ENCODE measurements at places on chromosomes 3 and 15. TPM values are rescaled to one million over a fixed set of nuclear protein-coding genes. Genes with fewer than 3 reads are reported as not detected.

- peaks cover 8% of the 10 kb centered on the region for H3K27me3 ChIP-seq
- no peak for DNase-seq
- H3K4me1 ChIP-seq = peaks cover 12% of the 10 kb centered on the region
- H3K36me3 ChIP-seq = no peaks in the 10 kb centered on the region
- no peak overlapping the region for H3K27ac ChIP-seq
Observed at GRCh38 chr15:99962006-99962561, 228.8 kb upstream of the LYSMD4 start.

GRCh38 chr3:17553080-17553479, 189.4 kb downstream of the TBC1D5 start:
- DNase-seq = no peak
- no peak overlapping the region for H3K4me3 ChIP-seq
- no peaks in the 10 kb centered on the region for H3K4me1 ChIP-seq
- no peak overlapping the region for H3K27ac ChIP-seq
- H3K27me3 ChIP-seq = no peaks in the 10 kb centered on the region

- H3K4me1 ChIP-seq = no peaks in the 10 kb centered on the region
- DNase-seq = no peak
- no peak overlapping the region for H3K27ac ChIP-seq
- no peak overlapping the region for H3K4me3 ChIP-seq
- no peaks in the 10 kb centered on the region for H3K27me3 ChIP-seq
Observed at GRCh38 chr3:3689601-3690375, 109.4 kb upstream of the LRRN1 start.

Gene TUSC7
- total RNA-seq = not detected

Gene DAPK2
- total RNA-seq = 23.5 TPM

Gene OSTN
- under 0.01 TPM for total RNA-seq

- H3K27me3 ChIP-seq = peaks cover 30% of the 10 kb centered on the region
- no peak overlapping the region for H3K4me3 ChIP-seq
- DNase-seq = no peak
- H3K4me1 ChIP-seq = peaks cover 6% of the 10 kb centered on the region
- H3K36me3 ChIP-seq = no peaks in the 10 kb centered on the region
Observed at GRCh38 chr3:169673521-169673920, 10.0 kb upstream of the MECOM start.

DNA sequence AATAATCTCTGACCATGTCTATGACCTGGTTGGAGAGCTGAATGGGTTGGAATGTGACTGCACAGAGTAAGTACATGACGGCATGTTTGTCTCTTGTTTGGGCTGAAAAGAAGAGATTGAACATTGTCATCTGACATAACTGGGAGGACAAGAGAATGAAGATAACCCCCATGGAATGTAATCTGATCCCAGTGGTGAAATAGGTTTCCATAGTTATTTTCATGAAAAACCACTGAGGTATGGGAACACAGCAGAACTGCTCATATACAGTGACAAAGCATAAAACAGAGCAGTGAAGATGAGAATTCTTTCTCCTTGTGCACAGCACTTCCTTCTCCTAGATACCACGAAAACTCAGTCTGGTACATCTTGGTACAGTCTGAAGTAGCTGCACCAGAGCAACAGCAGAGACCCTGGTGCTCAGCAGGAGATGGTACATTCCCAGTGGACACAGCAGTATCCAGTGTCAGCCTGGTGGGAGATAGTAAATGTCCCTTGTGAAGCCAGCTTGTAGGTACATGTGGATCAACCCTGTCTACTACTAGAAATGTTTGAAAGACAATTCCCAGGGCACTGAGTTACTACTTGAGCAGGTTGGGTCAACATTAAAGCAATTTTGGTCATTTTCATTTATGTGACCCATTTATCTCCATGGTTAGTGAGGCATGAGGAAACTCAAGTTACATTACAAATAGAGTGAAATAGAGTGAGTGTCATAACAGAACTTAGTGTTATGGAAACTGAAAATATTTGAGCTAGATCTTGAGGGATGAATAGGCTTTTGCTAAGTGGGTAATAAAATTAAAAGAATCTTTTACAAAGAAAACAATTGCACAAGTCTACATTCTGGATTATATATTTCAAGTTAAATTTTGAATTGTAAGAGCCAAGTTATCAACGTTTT, 178.3 kb downstream of the SUCNR1 start:
- no peaks in the 10 kb centered on the region for H3K27me3 ChIP-seq
- no peak overlapping the region for H3K4me3 ChIP-seq
- peak overlapping the region; percentile 80 for H3K27ac ChIP-seq

- H3K27me3 ChIP-seq = no peaks in the 10 kb centered on the region
- no peak overlapping the region for H3K4me3 ChIP-seq
- peaks cover 19% of the 10 kb centered on the region for H3K4me1 ChIP-seq
- no peaks in the 10 kb centered on the region for H3K36me3 ChIP-seq
- H3K27ac ChIP-seq = no peak overlapping the region
Observed at GRCh38 chr3:125433091-125433534, 58.0 kb upstream of the ZNF148 start.

DNA sequence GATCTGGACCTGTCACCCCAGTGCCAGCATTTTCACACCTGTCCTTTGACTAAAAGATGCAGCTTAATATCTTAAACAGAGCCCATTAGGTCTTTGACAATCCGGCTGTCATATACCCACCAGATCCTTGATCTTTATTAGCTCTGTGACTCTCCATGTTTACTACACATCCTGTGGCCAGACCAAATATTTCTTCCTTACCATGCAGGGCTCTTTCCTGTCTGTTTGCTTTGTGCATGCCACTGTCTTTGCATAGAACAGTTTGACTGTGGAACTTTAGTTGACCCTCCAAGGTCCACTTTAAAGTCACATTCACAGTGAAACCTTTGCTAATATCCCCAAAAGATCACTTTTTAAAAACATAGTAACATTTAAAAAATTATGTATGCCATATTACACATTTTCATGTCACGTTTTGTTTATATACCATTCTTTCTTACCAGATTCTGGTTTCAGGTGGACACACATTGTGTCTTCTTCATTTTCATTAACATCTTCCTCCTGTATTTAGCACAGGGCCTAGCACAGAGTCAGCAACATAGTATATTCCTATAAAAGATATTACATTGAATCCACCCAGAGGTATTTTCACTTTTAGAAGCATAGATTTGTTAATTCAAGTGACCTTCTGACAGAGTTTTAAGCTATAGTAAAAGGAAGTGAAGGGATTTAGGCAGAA, 95.8 kb downstream of the RAP2B start:
- H3K27me3 ChIP-seq = no peaks in the 10 kb centered on the region
- no peaks in the 10 kb centered on the region for H3K36me3 ChIP-seq
- peak overlapping the region; percentile 1 for H3K27ac ChIP-seq
- no peak overlapping the region for H3K4me3 ChIP-seq
- no peak for DNase-seq
- H3K4me1 ChIP-seq = peaks cover 16% of the 10 kb centered on the region

GRCh38 chr3:71991046-71991445, 206.1 kb upstream of the PROK2 start:
- H3K4me1 ChIP-seq = peaks cover 20% of the 10 kb centered on the region
- no peak overlapping the region for H3K27ac ChIP-seq
- no peaks in the 10 kb centered on the region for H3K36me3 ChIP-seq
- no peak overlapping the region for H3K4me3 ChIP-seq

- no peaks in the 10 kb centered on the region for H3K36me3 ChIP-seq
- H3K27me3 ChIP-seq = no peaks in the 10 kb centered on the region
- no peak for DNase-seq
- H3K27ac ChIP-seq = no peak overlapping the region
Observed at GRCh38 chr3:42289026-42289425, 23.0 kb upstream of the CCK start.

DNA sequence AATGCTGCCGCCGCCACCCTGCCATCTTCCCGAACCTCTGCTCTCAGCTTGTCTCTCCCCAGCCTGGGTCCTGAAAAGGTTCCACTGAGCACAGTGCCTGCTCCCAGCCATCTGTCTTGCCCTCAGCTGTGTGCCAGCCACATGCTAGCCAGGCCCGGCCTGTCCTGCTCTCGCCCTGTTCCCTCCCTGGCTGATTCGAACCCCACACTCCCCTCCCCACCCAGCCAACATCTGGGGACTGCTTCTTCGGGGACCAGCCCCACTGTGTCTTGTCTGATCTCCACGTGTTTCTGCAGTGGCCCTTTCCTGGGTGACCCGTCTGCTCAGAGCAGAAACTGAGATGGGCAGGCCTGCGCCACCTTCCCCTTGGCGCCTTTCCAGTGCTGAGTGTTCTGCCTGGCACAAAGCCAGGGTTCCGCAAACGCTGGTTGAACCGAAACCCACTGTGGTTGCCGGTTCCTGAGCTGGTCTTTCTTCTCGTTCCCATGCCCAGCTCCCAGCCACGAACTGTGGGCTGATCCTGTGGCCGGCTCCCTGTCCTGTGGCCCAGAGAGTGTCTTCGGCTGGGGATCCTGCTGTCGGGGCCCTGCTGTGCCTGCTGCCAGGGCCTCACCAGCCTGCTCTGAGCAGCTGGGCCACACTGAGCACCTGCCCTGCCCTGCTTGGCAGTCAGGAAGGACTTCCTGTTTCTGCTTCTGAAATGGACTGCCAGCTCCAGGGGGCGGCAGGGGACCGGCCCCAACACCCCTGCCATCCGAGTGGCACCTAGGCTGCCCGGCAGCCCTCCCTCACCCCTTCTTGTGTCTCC, 62.7 kb upstream of the KLF13 start:
- H3K4me3 ChIP-seq = no peak overlapping the region
- no peak overlapping the region for H3K27ac ChIP-seq

GRCh38 chr3:65888980-65889706, 149.6 kb downstream of the MAGI1 start:
- DNase-seq = peak; percentile 94
- no peaks in the 10 kb centered on the region for H3K27me3 ChIP-seq
- H3K4me1 ChIP-seq = peaks cover 30% of the 10 kb centered on the region
- H3K36me3 ChIP-seq = no peaks in the 10 kb centered on the region
- peak overlapping the region; percentile 26 for H3K4me3 ChIP-seq

GRCh38 chr15:64251658-64252057, 88.8 kb upstream of the PPIB start:
- peaks cover 3% of the 10 kb centered on the region for H3K36me3 ChIP-seq
- peak; percentile 23 for DNase-seq
- H3K4me3 ChIP-seq = no peak overlapping the region

GRCh38 chr3:178147001-178147400, 389.2 kb upstream of the KCNMB2 start:
- H3K27ac ChIP-seq = no peak overlapping the region
- no peaks in the 10 kb centered on the region for H3K36me3 ChIP-seq
- no peak for DNase-seq
- no peak overlapping the region for H3K4me3 ChIP-seq
- no peaks in the 10 kb centered on the region for H3K27me3 ChIP-seq

- H3K27ac ChIP-seq = no peak overlapping the region
- no peaks in the 10 kb centered on the region for H3K36me3 ChIP-seq
- H3K27me3 ChIP-seq = no peaks in the 10 kb centered on the region
- peaks cover 3% of the 10 kb centered on the region for H3K4me1 ChIP-seq
- peak; percentile 46 for DNase-seq
- H3K4me3 ChIP-seq = no peak overlapping the region
Observed at GRCh38 chr3:150699068-150699639, 4.6 kb downstream of the ERICH6 start.

Gene PAQR5
- 1.1 TPM for total RNA-seq

DNA sequence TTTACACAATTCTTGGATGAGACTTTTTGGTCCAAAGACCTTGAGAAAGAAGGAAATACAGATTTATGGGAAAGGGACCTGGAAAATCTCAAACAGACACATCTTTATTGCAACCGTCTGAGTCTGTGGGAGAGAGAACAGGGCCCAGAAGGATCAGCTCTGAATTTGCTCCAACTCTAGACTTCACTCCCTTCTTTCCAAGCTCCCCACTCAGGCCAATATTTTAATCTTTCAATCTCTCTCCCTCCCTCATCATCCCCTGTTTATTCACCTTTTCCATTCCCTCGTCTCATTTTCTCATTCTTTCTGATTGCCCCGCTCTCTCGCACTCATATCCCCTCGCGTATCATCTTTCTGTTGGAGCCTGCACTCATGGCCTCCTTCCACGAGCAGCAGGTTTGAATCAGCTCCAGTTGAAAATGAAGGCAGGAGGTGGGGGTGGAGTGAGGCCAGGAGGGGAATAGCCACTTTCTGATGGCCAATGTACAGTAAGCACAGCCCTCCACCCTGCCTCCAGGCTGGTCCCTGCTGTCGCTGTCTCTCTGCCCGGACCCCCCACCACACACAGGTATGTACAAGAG, 63.6 kb upstream of the BOC start:
- H3K4me1 ChIP-seq = no peaks in the 10 kb centered on the region
- H3K36me3 ChIP-seq = no peaks in the 10 kb centered on the region
- H3K4me3 ChIP-seq = no peak overlapping the region
- no peak overlapping the region for H3K27ac ChIP-seq
- peaks cover 21% of the 10 kb centered on the region for H3K27me3 ChIP-seq

DNA sequence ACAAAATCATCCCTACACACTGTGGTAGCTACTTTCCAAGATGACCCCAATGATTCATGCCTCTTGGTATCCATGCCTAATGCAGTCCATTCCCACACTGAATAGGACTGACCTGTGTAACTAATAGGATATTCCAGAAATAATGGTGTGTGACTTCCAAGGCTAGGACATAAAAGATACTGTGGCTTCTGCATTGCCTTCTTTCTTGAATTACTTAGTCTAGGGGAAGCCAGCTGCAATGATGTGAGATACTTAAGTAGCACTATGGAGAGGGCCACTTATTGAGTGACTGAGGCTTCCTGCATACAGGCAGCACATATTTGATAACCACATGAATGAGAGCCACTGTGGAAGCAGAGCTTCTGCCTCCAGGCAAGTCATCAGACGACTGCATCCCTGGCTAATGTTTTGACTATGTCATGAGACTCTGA, 50.1 kb downstream of the NR1I2 start:
- H3K27me3 ChIP-seq = no peaks in the 10 kb centered on the region
- peak; percentile 44 for DNase-seq
- no peaks in the 10 kb centered on the region for H3K36me3 ChIP-seq
- H3K4me1 ChIP-seq = peaks cover 9% of the 10 kb centered on the region

- H3K4me1 ChIP-seq = no peaks in the 10 kb centered on the region
- DNase-seq = no peak
Observed at GRCh38 chr3:18047052-18047451, 304.6 kb upstream of the TBC1D5 start.

Gene IL17RB
- 0.29 TPM for total RNA-seq

- no peak overlapping the region for H3K27ac ChIP-seq
- peaks cover 16% of the 10 kb centered on the region for H3K27me3 ChIP-seq
- H3K4me1 ChIP-seq = peaks cover 7% of the 10 kb centered on the region
- H3K4me3 ChIP-seq = no peak overlapping the region
- no peaks in the 10 kb centered on the region for H3K36me3 ChIP-seq
Observed at GRCh38 chr15:80055933-80056332, 3.5 kb upstream of the ZFAND6 start.

GRCh38 chr15:38299216-38299615, 46.6 kb downstream of the SPRED1 start:
- H3K27me3 ChIP-seq = no peaks in the 10 kb centered on the region
- H3K27ac ChIP-seq = peak overlapping the region; percentile 81
- no peaks in the 10 kb centered on the region for H3K36me3 ChIP-seq
- DNase-seq = peak; percentile 65
- H3K4me3 ChIP-seq = no peak overlapping the region

- no peak overlapping the region for H3K4me3 ChIP-seq
- H3K4me1 ChIP-seq = no peaks in the 10 kb centered on the region
- no peak overlapping the region for H3K27ac ChIP-seq
- H3K36me3 ChIP-seq = no peaks in the 10 kb centered on the region
- DNase-seq = no peak
- peaks cover 9% of the 10 kb centered on the region for H3K27me3 ChIP-seq
Observed at GRCh38 chr3:44529927-44530326, 25.1 kb upstream of the ZKSCAN7 start.

Gene TJP1
- total RNA-seq = 74.3 TPM

Gene DNAH1
- 8.7 TPM for total RNA-seq
